IMR-90 (cell line): ENCODE measurements at places on chromosomes 6 and 20. TPM values are rescaled to one million over a fixed set of nuclear protein-coding genes. Genes with fewer than 3 reads are reported as not detected.

GRCh38 chr6:150450918-150451317 lies 82.1 kb downstream of the IYD start:
- DNase-seq: no peak

- DNase-seq: no peak
These were observed 6.7 kb downstream of the ZFAND3 start for GRCh38 chr6:37826188-37826587.

DNA sequence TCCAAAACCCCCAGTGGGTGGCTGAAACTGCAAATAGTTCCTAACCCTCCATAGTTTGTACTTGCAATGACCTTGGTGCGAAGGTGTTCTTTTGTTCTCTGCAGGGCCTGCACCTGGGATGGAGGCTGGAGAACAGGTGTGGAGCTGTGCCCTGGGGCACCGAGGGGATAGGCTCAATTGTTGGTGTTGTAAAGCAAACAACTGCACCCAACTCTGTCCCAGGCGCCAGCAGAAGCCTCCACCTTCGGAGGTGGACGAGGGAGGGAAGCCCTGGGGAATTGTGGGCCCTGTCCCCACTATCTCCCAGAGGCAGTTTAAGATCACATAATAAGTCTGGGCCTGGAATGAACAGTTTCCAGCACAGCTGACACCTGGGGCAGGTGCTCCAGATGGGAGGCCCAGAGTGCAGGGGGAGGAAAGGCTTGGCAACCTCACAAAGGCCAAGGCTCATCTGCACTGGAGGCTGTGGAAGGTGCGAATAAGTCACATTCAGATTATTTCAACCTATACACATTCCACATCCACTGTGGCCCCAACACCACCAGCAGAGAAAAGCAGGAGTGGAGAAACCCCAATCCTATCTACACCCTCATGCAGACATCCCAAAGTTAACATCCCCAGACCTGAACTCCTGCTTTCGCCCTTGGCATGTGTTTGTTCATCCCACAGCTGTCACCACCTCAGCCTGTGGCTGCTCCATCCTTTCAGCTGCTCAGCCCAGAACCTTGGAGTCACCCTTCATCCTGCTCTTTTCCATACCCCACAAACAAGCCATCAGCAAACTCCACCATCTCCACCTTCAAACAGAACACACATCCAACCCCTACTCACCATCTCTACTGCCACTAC lies 12.3 kb upstream of the CBFA2T2 start:
- DNase-seq: no peak

The TBX18 gene
- 0.83 and 1.3 TPM in 2 replicates for total RNA-seq

DNA sequence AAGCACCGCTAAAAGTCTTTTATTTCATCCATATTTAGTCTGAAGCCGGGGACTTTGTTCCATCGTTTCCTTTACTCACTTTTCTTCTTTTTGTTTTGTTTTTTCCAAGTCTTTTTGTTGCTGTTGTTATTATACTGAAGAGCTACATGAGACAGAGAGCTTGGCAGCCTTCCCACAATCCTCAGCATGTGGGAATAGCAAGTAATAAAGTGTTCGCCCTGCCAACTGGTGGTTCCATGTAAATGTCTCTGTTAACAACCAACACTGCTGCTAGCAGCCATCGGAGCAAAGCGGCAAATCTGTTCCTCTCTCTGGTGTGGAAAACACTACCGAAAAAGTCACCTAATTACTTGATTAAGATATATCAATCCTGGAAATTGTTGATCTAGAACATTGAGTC lies 437.8 kb upstream of the ID4 start:
- DNase-seq: peak; percentile 22
